Left lung (tissue), 14 donors: ENCODE measurements at places on chromosomes 6 and 20. TPM values are rescaled to one million over a fixed set of nuclear protein-coding genes. Genes with fewer than 3 reads are reported as not detected.

Gene SLC17A3
- not detected for total RNA-seq

Gene TTK
- 2.6 TPM for total RNA-seq

Gene METTL24
- 3.6 TPM for total RNA-seq

Gene PDE7B
- total RNA-seq, result 1.5 TPM

DNA sequence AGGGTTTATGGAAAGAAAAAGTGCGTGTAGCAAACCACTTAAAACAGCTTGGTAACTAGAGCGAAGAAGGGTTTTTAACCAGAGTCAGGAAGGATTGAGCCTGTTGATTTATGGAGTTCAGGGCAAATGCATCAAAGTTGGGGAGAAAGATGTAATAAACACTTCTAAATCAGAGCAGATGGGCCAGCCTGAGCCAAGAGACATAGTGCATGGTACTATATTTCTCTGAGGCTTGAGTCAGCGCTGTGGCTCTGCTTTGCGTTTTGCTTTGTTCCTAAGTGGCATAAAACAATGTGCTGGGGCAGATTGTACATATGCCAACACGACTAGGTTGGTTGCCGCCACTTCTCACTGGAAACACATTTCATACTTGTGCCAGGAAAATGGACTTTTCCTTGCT is 111.3 kb downstream of the BCKDHB start:
- no peaks in the 10 kb centered on the region for H3K36me3 ChIP-seq
- H3K4me3 ChIP-seq, result no peak overlapping the region
- H3K27ac ChIP-seq, result no peak overlapping the region
- H3K4me1 ChIP-seq, result no peaks in the 10 kb centered on the region
- H3K27me3 ChIP-seq, result no peaks in the 10 kb centered on the region

- H3K27me3 ChIP-seq, result no peaks in the 10 kb centered on the region
- no peaks in the 10 kb centered on the region for H3K36me3 ChIP-seq
- no peaks in the 10 kb centered on the region for H3K4me1 ChIP-seq
- H3K4me3 ChIP-seq, result no peak overlapping the region
- DNase-seq, result no peak
Measured at GRCh38 chr6:84539122-84539856, 225.1 kb downstream of the TBX18 start.

DNA sequence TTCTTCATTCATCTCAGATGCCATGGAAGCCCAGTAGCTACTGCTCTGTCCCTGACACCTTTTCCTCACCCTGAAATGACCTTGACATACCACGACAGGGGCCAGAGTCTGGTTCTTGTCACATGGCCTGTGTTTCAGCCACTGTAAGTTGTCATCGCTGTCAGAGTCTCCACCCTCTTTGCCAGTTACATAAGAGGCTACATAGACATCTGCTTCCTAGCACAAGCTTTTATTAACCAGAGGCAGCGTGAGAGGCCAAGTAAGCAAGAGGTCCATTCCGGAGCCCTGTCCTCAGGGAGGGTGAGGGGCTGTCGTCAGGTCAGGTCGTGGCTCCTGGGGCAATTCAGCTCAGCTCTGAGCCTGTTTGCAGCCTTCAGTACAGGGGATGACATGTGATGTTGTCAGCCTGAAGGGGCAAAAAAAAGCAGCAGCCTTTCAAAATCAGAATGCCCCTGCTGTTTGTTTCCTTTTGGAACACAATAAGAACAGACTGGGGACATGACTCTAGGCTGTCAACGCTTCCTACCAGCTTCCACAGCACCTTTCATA is 146.3 kb downstream of the MTFR2 start:
- no peaks in the 10 kb centered on the region for H3K4me1 ChIP-seq
- H3K36me3 ChIP-seq, result no peaks in the 10 kb centered on the region
- H3K4me3 ChIP-seq, result no peak overlapping the region
- H3K27me3 ChIP-seq, result no peaks in the 10 kb centered on the region

- peaks cover 9% of the 10 kb centered on the region for H3K4me1 ChIP-seq
- H3K36me3 ChIP-seq, result peaks cover 5% of the 10 kb centered on the region
- no peak overlapping the region for H3K27ac ChIP-seq
- DNase-seq, result no peak
Measured at GRCh38 chr6:52582446-52582845, 5.6 kb upstream of the TRAM2 start.

DNA sequence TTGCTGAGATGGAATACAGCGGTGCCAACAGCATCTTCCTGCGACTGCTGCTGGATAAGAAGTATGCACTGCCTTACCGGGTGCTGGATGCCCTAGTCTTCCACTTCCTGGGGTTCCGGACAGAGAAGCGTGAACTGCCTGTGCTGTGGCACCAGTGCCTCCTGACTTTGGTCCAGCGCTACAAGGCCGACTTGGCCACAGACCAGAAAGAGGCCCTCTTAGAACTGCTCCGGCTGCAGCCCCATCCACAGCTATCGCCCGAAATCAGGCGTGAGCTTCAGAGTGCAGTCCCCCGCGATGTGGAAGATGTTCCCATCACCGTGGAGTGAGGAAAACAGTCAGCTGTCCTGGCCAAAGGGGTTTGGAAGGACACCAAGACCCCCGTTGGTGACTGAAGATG is 9.2 kb downstream of the CCND3 start:
- H3K27me3 ChIP-seq, result no peaks in the 10 kb centered on the region
- H3K36me3 ChIP-seq, result peaks cover 100% of the 10 kb centered on the region
- peak overlapping the region; percentile 3 for H3K27ac ChIP-seq

GRCh38 chr6:165841153-165841558 is 178.1 kb upstream of the PDE10A start:
- H3K4me1 ChIP-seq, result no peaks in the 10 kb centered on the region
- DNase-seq, result no peak
- H3K36me3 ChIP-seq, result no peaks in the 10 kb centered on the region
- no peak overlapping the region for H3K27ac ChIP-seq
- H3K27me3 ChIP-seq, result peaks cover 25% of the 10 kb centered on the region
- no peak overlapping the region for H3K4me3 ChIP-seq

DNA sequence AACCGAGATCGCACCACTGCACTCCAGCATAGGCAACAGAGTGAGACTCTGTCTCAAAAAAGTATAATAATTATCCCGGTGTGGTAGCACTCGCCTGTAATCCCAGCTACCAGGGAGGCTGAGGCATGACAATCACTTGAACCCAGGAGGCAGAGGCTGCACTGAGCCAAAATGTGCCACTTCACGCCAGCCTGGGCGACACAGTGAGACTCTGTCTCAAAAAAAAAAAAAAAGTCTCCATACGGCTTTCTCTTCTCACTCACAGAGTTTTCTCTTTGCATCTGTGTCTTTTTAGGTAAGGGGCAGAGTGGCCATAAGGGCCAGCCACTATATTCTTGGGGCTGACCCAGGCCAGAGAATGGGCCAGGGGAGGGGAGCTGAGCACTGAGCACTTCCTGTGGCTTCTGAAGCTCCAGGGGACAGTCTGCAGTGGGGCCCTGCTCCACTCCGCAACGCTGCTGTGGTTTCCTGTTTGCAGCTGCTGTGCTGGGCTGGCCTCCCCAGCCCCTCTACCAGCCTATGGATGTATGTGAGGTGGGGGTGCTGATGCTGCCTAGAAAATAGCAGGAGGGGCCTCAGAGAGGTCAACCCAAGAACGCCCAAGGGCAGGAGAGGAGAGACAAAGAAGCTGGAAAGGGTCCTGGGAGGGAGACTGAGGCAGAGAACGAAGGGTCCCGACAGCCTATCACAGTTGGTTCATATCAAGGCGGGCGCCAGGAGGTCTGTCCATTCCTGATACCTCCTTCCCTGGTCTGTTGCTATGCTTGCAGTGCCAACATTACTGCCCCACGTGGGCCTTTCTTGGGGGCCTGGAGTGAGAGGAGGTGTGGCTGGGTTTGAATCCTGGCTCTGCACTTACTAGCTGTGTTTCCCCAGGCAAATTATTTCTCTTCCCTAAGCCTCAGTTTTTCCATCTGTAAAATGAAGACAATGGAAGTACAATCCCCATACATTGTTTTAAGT is 16.0 kb downstream of the SLA2 start:
- H3K36me3 ChIP-seq, result no peaks in the 10 kb centered on the region
- no peak overlapping the region for H3K4me3 ChIP-seq
- H3K27ac ChIP-seq, result no peak overlapping the region
- DNase-seq, result peak; percentile 76
- no peaks in the 10 kb centered on the region for H3K27me3 ChIP-seq

DNA sequence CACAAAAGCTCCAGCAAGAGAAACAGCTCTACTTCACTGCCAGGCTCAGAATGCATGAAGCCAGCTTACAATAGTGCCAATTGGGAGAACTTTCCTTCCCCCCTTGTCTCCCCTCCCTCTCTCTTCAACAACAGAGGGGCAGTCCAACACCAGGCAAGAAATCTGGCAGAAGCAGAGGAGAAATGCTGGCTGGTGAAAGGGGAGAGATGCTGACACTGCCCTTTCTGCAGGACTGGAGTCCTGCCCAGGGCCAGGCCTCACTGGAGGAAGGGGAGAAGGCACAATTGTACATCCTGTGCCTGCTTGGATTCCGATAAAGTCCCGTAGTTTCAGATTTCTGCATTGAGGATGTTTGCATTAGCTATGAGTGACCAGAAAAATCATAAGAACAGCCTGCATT is 148.6 kb downstream of the LRRC1 start:
- no peak for DNase-seq
- no peaks in the 10 kb centered on the region for H3K36me3 ChIP-seq
- no peak overlapping the region for H3K27ac ChIP-seq
- H3K4me1 ChIP-seq, result peaks cover 6% of the 10 kb centered on the region
- no peak overlapping the region for H3K4me3 ChIP-seq
- no peaks in the 10 kb centered on the region for H3K27me3 ChIP-seq

DNA sequence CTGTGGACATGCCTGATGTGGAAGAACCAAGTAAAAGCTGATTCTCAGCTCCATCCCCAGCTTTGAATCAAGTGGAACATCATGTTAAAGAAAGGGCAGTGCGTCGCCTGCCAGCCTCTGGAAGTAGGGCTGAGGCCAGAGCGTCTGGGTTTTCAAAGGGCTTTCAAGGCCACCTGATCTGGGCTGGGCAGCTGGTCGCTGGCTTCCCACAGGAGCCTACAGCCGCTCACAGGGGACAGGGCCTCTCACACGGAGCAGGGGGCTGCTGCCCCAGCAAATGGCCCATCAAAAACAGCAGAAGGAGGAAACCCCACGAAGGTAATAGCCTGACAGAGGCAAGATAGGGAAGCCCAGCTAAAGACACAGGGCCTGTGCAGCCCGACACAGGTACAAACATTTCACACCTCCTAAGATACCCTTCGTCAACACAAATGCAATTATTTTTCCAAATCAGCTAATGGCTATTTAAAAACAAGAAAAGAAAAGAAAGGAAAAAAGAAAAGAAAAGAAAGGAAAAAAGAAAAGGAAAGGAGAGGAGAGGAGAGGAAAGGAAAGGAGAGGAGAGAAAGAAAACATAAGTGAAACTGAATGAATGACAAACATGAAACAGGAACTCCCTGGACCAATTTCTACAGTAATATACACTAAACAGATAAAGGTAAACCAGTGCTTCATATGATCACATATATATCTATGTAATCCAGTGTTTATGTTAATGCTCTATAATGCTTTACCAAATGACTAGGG is 24.8 kb downstream of the RRBP1 start:
- no peak for DNase-seq
- peaks cover 23% of the 10 kb centered on the region for H3K4me1 ChIP-seq
- no peaks in the 10 kb centered on the region for H3K36me3 ChIP-seq

DNA sequence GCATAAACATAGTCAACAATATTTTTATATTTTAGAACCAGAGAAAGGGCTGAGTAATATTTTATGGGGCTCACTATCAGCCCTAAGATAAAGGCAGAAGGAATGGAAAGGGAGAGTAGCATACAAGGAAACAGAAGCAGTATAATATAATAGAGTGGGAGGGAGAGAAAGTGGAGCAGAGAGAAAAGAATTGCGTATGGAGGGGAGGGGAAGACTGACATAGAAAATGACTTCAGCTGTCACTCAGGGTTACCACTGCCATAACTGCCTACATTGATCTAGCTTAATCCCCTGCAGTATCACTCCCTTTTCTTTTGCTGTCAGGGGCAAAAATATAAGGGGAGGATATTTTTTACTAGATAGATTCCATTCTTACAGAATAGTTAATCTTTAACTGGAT is 1133.5 kb upstream of the MAP3K7 start:
- H3K4me3 ChIP-seq, result no peak overlapping the region
- H3K27ac ChIP-seq, result no peak overlapping the region
- no peaks in the 10 kb centered on the region for H3K27me3 ChIP-seq
- H3K36me3 ChIP-seq, result no peaks in the 10 kb centered on the region
- H3K4me1 ChIP-seq, result no peaks in the 10 kb centered on the region
- DNase-seq, result no peak

DNA sequence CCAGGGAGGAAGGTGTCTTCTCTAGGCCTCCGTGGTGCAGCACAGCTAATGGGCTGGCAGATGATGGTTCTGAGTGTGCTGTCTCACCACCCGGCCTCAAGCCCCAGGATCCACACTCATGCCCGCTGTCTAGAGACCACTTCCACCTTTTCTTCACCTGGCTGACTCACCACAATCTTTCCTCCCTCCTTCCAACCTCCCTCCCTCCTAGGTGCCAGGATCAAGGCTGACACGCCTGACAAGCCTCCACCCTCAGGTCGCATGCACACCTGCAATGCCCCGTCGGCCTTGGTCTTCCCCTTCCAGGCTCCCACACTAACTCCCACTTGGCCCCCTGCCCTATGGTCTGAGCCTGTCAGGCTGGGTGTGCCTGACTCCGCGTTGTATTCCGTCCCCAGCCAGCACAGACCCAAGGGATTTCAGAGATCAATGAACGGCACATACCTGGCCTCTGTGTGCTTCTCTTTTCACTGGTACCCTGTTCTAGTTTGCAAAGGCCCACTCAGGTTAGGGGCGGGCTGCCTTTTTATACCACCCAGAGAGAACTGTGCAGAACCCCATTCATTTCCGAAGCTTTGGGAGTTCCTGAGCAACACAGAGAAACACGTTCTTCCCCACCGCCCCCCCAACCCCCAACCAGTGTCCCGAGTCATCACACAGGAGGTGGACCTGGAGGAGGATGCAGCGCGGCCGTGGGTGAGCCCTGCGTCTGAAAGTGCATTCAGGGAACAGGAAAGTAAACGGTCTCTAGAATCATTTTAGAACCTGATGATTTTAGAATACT is 39.3 kb downstream of the PMEPA1 start:
- peaks cover 22% of the 10 kb centered on the region for H3K4me1 ChIP-seq
- no peaks in the 10 kb centered on the region for H3K27me3 ChIP-seq
- no peak overlapping the region for H3K4me3 ChIP-seq
- no peak overlapping the region for H3K27ac ChIP-seq
- H3K36me3 ChIP-seq, result peaks cover 5% of the 10 kb centered on the region

DNA sequence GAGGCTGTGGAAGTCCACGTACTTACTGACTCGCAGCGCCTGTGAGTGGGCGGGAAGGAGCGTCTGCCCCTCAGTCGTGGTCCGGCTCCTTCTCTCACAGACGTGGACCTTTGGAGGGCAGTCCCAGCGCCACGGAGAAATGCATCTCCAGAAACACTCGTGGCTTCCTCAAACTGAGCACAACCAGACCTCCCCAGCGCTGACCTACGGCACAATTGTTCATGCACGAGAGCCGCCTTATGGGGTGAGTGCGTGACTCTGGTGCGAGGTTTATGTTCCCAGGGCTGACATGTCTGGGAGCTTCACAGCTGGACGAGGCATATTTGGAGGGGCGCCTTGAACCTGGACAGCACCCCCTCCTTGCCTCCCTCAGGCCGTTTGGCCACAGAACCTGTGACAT is 29.7 kb downstream of the FRMD1 start:
- no peak overlapping the region for H3K27ac ChIP-seq
- DNase-seq, result no peak
- H3K36me3 ChIP-seq, result no peaks in the 10 kb centered on the region

- H3K27ac ChIP-seq, result no peak overlapping the region
- H3K36me3 ChIP-seq, result no peaks in the 10 kb centered on the region
- no peaks in the 10 kb centered on the region for H3K27me3 ChIP-seq
- no peaks in the 10 kb centered on the region for H3K4me1 ChIP-seq
- H3K4me3 ChIP-seq, result no peak overlapping the region
Measured at GRCh38 chr6:140774080-140774505, 1358.6 kb upstream of the GJE1 start.

GRCh38 chr6:129894921-129895320 is 33.8 kb upstream of the TMEM244 start:
- H3K4me1 ChIP-seq, result no peaks in the 10 kb centered on the region
- H3K36me3 ChIP-seq, result no peaks in the 10 kb centered on the region
- DNase-seq, result no peak
